HL-60 (cell line): ENCODE measurements at places on chromosomes 2 and 18.

- DNase-seq: no peak
Measured at GRCh38 chr2:17319090-17319489, 199.2 kb downstream of the RAD51AP2 start.

- no peak for DNase-seq
Measured at GRCh38 chr18:2143636-2144035, 427.7 kb downstream of the METTL4 start.

DNA sequence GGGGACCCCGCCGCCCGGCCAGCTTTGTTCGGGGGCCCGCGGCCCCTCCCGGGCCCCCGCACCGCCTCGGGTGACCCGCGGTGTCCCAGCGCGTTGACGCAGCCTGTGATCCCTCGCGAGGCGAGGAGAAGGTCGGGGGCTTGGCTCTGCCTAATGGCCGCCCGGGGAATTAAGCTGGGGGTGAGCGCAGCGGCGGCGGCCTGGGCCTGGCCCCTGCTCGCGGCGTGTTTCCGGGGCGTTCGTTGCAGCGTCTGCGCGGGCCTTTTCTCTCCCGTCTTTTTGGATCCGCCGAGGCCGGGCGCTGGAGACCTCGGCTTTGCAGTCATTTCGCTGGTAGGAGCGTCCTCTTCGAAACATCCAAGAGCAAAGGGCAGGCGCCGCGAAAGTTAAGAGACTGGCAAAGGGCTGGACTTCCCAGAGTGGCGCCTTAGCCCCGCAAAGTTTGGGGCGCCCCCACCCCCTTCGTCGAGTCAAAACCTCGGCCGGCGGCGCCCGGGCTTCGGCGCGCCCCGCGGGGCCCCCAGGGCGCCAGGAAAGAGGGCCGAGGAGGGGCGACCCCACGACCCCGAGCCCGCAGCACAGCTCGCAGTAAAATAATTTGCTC, 1.3 kb downstream of the SALL3 start:
- no peak for DNase-seq

DNA sequence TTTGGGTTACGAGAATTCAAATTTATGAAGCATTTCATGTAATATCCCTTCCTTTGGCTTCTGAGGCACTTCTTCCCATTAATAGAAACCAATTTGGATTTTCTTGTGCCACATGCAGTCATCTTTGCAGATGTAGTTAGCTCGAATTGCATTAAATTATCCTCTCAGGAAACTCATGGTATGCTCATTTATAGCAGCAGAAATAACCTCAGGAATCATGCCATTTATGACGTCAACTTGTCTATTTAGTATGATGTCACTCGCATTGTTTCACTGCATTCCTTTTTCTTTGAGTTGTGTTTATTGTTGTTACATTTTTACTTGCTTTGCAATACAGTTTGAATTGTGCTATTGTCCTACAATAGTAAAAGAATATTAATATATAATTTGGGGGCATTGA, 163.8 kb downstream of the RBM43 start:
- DNase-seq: no peak

DNA sequence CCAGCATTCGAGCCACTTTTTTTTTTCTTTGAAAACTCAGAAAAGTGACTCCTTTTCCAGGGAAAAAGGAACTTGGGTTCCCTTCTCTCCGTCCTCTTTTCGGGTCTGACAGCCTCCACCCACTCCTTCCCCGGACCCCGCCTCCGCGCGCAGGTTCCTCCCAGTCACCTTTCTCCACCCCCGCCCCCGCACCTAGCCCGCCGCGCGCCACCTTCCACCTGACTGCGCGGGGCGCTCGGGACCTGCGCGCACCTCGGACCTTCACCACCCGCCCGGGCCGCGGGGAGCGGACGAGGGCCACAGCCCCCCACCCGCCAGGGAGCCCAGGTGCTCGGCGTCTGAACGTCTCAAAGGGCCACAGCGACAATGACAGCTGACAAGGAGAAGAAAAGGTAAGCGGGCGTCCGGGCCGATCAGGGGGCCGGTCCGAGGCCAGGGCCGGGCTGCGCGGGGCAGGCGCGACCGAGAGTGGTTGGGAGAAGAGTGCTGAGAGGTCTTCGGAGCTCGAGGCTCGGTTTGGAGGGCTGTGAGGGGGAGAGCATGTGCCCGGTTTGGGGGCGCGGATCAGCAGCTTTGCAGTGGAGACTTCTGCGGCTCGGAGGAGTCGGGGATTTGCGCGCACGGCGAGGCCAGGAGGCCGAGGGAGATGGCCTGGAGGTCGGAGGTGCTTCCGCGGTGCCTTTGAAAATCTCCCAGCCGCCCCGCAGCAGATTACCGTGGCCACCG, 502 bp downstream of the EPAS1 start:
- no peak for DNase-seq

DNA sequence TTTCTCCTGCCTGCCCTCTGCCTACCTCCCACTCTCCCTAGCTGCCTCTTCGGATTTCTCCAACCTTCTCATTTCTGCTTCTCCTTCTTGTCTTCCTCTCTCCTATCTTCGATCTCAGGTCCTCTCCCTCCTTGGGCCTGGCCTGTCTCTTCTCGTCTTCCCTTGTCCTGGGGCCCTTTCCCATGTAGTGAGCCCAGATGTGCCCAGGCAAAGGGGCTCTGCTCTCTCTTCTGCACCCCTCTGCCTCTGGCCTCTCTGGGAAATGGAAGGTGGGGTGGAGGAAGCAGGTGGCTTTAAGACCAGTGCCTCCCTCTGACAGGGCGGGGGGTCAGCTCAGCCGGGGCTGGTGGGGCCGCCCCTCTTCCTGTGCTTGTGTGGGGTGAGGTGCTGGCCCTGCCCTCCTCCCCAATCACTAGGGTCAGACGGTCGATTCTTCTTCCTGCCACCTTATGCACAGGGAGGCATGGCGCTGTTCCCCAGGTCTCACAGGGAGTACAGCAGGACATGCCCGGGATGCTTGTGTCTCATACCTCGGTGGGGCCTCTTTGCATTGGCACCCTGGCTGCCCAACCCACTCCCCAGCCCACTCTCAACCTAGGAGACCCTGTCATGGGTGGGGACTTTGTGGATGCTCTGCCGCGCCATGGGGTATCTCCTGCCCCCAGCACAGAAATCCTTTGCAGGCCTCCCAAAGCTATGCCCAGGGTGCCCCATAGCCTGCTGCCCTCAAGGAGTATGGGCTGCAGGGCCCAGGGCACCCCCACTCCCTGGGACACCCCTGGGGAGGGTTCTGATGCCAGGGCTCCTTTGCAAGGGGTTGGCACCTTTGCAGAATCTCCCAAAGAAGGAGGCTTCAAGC, 213.8 kb upstream of the HAAO start:
- DNase-seq: no peak

DNA sequence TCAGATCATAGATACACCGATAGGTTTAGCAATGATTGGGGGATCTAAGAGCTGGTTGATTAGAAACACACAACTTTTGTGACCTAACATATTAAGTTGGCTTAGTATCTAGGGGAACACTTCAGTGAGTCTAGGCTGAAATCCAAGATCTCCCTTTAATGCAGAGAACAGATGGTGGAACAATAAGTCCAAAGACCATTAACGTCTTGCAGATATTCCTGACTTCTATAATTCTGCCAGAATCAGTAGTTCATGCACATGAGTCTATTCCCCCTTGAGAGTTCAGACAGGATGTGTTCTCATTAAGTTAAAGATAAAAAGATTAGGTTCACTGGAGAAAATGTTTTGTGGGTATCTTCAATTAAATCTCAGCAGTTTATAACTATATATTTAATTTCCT, 506.5 kb downstream of the TSN start:
- DNase-seq: no peak

GRCh38 chr18:34820360-34821065, 110.4 kb downstream of the DTNA start:
- no peak for DNase-seq
